ENCODE measurements at places on chromosomes 16 and 17.

DNA sequence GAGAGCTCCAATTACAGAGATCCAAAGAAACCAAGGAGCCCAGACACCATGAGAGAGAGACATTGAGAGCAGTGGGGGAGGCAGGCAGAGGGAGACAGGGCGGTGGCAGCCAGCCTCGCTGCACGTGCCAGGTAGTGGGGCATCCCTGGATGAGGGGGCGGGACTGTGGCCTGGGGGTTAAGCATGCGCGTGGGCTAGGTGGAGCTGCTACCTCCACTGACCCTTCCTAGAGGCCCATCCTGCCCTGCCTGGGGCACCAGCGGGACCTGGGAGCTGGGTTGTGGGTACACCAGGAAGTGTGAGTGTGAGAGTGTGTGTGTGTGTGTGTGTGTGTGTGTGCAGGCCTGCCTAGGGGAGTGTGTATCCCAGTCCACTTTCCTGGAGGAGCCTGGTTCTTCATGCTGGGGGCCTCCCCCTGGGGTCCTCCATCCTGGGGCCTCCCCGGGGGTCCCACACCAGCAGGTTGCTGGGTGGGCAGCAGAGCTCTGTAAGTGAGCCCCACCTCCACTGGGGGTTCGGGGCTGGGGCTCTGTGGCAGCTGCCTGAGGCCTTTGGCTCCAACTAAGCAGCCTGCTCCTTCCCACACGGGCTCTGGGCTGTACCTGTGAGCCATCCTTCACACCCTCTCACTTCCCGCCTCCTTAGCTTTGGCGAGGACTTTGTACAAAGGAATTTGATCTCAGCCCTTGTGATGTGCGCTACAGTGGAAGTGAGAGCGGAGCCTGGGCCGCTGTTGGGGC lies 127.4 kb downstream of the IRF8 start:
- DNase-seq = no peak

DNA sequence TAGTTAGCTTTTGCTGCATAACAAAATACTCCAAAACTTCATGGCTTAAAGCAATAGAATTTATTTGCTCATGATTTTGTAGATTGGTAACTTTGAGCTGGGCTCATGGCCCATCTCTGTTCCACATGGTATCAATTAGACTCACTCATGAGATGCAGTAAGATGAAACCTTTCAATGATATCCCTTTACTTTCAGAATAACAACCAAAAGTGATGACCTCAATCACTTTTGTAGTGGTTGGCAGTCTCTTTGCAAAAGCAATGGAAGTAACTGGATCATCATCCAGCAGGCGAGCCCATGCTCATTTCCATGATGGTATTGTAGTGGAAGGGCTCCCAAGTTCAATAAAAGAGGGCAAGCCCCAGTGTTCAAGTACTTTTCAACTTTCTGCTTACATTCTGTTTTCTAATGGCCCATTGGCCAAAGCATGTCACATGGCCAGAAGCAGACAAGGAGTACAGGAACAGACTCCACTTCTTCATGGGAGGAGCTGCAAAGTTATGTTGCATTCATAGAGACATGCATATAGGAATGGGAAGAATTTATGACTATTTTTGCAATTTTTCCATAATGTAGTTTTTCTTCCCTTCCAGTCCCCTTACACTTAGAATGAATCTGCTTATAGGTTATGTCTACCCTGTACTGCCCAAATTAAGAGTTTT lies 41.7 kb downstream of the EFCAB5 start:
- no peak for DNase-seq

DNA sequence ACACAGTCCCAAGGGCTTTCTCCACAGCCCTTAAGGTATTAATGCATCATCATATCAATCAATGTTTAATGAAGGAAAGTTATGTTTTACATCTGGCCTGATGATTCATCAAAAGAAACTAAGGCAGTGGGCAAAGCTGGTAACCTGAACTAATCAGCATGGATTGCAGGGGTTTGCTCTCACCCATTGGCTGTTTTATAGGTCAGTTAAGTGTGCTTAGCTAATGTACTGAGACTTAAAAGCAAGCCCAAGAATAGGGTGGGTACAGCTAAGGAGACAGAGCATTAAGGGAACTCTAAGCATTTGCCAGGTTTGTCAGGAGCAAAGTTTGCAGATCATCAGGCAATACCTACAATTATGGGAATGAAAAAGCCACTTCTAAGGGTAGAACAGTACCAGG lies 1247.6 kb downstream of the CDH8 start:
- no peak for DNase-seq

- no peak for DNase-seq
Observed at GRCh38 chr17:38602956-38603785, 2.6 kb downstream of the SRCIN1 start.

GRCh38 chr17:69228018-69228417 lies 606 bp downstream of the ABCA10 start:
- no peak for DNase-seq

DNA sequence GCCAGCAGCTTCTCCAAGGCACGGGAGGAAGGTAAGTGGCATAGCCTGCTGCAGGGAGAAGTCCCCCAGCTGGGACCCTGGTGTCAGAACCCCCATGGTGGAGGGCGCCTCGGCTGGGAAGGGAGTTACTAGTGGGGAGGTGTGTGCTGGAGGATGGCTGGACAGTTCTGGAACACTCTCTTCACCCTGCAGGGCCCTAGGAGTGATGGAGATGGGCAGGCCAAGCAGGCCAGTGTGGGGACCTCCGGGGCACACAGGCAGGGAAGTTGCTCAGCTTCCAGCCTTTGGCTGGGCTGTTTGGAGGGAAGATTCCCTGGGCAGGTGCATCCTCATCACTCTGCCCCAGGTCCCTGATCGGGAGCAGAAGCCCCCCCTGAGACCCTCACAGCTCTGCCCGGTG lies 696 bp downstream of the C17orf99 start:
- DNase-seq = no peak
